Activated T-cell treated with anti-CD3 and anti-CD28 coated beads for 48 hours (primary cell): ENCODE measurements at places on chromosomes 11 and 22.

- no peak for DNase-seq
These were observed 215.9 kb upstream of the CCDC90B start for GRCh38 chr11:83502041-83502440.

DNA sequence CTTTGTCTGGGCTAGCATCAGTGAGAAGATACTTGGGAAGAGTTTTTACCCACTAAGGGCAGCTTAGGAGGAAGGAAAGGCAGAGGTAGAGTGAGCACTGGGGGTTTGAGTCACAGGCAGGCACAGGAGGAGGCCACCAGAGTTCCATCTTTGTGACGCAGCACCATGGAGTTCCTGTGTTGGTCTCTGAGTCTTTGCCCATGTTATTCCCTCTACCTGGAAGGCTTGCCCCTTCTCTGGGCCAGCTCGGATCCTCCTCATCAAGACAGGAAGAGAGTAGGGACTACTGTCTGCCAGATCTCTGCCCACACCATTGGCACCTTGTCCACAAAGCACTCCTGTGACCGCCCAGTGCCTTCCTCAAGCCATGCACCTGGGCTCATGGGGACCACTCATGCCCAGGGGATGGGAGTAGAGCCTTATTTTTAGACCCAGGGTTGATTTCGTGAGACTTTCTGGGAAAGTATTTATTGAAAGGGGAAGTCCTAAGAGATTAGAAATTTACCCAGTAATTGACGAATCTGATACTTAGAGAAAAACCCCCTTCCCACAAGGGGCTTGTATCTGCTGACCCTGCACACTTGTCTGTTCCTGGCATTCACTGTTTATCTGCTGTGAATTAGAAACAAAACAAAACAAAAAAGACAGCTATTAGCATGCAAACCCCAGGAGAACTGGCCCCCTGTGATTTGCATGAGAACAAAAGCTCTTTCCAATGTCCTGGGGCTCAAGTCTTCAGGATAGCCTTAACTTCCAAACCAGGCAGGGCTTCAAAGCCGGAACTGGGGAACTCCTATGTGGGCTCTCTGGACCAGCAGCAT is 35.9 kb upstream of the MYEOV start:
- DNase-seq, result no peak

DNA sequence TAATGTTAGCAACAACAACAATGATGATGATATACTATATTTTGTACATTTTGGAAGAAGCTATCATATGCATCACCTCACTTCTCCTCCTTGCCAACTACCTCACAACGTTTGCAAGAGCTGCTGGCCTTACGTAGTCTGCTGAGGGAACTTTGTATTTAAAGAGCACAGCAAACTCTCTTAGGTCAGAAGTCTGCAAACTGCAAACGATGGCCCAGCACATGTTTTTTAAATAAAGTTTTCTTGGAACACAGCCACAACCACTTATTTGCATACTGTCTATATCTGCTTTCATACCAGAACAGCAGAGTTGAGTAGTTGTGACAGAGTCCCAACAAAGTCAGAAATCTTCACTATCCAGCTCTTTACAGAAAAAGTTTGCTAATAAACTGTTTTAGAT is 261.7 kb downstream of the TENM4 start:
- no peak for DNase-seq

DNA sequence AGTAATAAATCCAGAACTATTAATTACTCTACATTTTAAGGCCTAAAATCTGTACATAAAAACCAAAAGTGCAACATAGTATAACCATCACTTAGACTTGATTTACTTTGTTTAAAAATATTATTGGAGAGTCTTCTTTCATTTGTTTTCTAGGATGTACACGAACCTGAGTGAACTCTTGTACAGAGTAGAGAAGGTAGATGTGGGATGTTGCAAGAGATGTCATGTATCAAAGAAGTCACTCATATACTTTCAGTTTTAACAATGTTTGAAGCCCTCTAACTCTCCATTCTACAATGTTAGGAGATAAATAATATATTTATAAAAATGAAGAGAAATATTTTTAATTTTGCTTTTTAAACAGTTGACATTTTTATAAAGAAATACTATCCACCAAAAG is 38.6 kb downstream of the SOX6 start:
- no peak for DNase-seq

DNA sequence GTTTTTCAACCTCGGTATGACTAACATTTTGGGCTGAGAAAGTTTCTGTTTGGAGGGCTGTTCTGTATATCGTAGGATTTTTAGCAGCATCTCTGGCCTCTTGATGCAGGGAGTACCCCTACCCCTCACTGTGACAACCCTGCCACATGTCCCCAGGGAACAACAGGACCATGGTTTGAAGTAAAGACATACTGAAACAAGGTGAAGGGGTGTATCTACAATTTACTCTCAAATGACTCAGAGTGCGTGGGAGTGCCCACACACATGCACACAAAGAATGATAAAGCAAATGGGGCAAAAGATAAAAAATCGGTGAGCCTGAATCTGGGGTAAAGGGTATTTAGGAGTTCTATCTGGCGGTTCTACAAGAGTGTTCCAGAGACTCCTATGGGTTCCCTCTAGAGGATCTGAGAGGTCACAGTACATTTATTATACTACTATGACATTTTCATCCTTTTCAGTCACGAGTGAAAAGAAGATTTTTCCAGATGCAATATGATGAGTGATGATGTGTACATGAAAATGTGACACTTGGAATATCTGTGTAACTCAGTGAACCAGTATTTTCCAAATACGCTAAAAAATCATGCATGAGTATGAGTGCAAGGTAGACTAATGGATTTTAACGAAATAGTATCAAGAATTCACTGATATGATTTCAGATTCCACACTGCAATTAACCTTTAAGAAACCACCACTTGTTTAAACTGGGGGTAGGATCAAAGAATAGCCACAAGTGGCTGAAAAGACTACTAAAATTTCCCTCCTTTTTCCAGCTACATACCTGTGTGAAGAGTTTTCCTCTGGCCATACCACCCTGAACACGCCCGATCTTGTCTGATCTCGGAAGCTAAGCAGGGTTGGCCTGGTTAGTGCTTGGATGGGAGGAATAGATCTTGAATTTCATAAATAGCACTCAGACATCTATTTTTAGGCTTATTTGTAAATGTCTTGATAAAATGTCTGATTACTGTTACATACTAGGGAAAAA is 56.3 kb upstream of the YPEL1 start:
- peak; percentile 36 for DNase-seq

- no peak for DNase-seq
These were observed 151.6 kb upstream of the MTMR2 start for GRCh38 chr11:96075532-96075959.

DNA sequence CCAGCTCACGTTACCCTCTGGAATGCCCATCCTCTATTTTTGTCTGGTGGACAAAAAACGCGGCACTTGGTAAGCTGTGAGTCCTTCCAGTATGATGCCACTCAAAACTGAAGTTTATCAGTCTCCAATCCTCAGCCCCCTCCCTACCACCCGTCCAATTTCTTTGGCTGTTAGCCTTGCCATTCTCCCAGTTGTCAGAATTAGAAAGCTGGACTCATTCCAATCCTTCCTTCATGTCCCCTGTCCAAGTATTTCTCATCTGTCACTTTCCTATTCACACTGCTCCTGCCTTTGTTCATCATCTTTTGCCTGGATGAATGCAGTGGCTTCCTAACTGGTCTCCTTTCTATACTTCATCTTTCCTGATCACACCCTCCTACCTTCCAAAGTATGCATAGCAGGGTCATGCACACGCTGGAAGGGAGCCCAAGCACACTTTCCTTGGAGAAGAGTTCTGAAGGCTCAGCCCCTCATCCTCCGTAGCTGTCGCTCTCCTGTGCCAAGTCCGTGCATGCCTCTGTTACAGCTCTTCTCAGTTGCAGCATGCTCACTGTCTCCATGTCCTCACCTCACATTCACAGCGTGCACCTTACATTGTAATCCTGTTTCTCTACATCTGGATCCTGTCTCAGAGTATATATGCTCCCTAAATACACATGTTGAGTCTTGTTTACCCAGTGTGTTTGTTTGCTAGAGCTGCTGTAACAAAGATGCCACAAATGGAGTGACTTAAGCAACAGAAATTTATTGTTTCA is 19.4 kb downstream of the APLP2 start:
- no peak for DNase-seq

- no peak for DNase-seq
These were observed 140.0 kb upstream of the POU2AF2 start for GRCh38 chr11:111105566-111105965.

- peak; percentile 88 for DNase-seq
These were observed 27.6 kb downstream of the CD5 start for GRCh38 chr11:61129639-61130523.

DNA sequence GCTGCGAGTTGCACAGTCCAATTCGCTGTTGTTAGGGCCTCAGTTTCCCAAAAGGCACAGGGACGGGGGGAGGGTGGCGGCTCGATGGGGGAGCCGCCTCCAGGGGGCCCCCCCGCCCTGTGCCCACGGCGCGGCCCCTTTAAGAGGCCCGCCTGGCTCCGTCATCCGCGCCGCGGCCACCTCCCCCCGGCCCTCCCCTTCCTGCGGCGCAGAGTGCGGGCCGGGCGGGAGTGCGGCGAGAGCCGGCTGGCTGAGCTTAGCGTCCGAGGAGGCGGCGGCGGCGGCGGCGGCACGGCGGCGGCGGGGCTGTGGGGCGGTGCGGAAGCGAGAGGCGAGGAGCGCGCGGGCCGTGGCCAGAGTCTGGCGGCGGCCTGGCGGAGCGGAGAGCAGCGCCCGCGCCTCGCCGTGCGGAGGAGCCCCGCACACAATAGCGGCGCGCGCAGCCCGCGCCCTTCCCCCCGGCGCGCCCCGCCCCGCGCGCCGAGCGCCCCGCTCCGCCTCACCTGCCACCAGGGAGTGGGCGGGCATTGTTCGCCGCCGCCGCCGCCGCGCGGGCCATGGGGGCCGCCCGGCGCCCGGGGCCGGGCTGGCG is at the start of gene BCR:
TSS of gene BCR (plus strand) at position 209 of the 592 bp plus-strand sequence. CDS start 452 bp downstream, outside the sequence.
- DNase-seq, result peak; percentile 56

- DNase-seq, result no peak
These were observed 42.6 kb upstream of the APOA1 start for GRCh38 chr11:116879800-116880625.

- no peak for DNase-seq
These were observed 341.0 kb downstream of the DYNC2H1 start for GRCh38 chr11:103450241-103450640.

- no peak for DNase-seq
These were observed 944.6 kb downstream of the NTM start for GRCh38 chr11:132314911-132315455.

- DNase-seq, result no peak
These were observed 750.7 kb downstream of the BRD1 start for GRCh38 chr22:49077036-49077393.

- no peak for DNase-seq
These were observed 13.1 kb downstream of the APOL2 start for GRCh38 chr22:36226189-36226588.

GRCh38 chr11:71309611-71310010 is 57.2 kb upstream of the SHANK2 start:
- no peak for DNase-seq

DNA sequence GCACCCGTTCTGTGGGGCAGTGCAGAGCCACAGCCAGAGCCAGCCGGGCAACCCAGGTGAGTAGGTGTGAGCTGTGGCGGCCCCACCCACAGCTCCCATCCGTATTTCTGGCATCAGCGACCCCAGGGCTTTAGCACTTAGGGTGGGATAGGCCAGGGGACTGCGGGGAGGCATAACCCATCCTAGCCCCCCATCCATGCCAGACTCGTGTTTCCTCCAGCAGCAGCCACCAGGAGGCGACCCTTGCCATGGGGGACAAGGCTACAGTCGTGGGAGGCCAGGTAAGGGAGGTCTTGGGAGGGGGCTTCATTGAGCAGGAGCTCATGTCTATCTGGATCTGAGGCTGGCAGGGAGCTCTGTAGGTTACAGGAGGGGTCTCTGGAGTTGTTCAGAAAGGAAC is 873 bp downstream of the OTOG start:
- DNase-seq, result no peak

DNA sequence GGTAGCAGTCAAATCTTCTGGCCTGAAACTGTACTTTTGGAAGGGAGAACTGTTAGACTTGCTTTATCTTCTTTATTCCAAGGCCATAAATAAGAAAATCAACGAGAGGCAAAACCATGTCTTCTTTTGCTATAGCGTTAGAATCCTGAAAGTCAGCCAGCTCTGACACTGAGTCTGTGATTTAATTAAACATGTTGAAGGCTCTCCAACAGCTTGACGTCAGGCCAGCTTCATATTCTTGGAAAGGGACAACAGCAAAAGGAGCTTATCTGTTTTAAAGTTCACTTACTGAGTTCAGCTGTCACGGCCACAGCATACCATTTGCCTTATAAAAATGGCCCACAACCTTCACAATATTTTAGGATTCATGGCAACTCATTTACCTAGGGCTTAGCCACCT is 131.0 kb upstream of the LDLRAD3 start:
- DNase-seq, result no peak

DNA sequence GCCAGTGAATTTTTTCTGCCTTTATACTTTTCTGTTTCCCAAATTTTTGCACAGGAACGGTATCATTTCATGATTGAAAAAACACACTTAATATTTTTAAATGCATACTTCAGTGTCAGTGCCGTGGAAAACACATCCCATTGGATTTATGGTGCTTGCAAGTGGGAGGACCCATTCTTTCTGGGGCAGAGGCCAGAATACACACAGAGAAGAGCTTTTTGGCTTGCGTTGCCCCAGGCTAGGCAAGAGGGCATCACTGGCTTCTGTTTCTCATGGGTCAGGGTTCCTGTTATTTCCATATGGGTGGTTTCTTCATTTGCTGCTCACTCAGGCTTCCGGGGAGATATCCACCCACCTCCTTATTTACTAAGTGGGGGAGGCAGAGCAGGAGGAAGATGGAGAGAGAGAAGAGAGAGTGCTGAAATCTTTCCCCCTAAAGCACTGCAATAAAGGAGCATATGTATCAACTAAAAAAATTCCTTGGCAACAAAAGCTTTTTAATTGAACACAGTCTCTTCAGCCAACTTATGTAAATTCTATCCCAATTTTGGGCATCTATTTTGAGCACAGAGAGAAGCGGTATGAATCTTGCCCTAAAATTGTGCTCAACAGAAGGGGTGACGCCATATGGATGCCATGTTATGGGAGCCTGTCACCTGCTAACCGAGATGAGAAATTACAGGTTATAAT is 66.0 kb upstream of the KIRREL3 start:
- no peak for DNase-seq

- DNase-seq, result no peak
These were observed 227.0 kb downstream of the ADAMTS15 start for GRCh38 chr11:130675371-130675821.

GRCh38 chr11:101582236-101582988 is 1.4 kb downstream of the TRPC6 start:
- no peak for DNase-seq

DNA sequence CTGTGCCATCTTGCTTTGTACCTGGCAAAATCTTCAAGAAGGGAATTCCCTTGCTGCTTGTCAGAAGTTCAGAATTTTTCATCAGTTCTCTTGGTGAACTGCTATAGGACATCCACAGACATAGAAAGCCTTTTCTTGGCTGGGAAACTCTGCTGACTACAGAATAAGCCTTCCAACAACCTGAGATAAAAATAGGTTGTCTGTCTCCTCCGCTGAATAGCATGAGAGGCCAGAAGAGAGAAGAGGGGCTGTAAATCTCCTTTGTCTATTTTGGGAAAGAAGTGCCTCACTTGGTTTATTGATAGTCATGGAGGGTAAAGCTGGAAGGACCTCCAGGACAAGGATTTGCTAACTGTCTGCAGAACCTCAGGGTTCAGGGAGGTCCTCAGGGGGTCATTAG is 48.2 kb downstream of the C11orf91 start:
- no peak for DNase-seq
